ENCODE measurements at places on chromosomes 11 and 22.
A peak's percentile ranks its signal among the peaks of the same experiment; 100 is the strongest.

- DNase-seq, result no peak
These were observed 20.6 kb downstream of the GRAMD1B start for GRCh38 chr11:123450623-123451022.

- DNase-seq, result no peak
These were observed 1005.8 kb upstream of the CCDC90B start for GRCh38 chr11:84292006-84292405.

- no peak for DNase-seq
These were observed 100.3 kb upstream of the SLC22A12 start for GRCh38 chr11:64490562-64491216.

- DNase-seq, result no peak
These were observed 8.4 kb upstream of the ALG8 start for GRCh38 chr11:78147807-78148206.

- DNase-seq, result no peak
These were observed 11.0 kb downstream of the TANGO2 start for GRCh38 chr22:20031732-20032406.

- DNase-seq, result no peak
These were observed 385.1 kb downstream of the DCDC1 start for GRCh38 chr11:30984442-30984816.

DNA sequence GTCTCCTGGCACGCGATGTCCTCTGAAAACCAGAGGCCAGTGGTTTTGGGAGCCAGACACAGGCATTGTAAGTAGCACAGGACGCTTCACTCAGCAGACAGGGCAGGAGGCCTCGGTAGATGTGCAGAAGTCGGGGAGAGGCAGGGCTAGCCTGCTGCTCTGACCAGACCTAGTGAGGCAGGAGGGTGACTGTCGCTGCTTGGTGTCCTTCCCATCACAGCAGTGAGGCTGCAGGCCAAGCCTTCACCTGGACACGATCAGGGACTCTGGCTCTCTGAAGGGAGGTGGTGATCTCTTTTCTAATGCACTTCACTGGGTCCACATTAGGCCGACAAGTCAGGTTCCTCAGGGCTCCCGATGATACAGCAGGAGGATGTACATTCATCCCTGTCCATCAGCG is 583.7 kb downstream of the NTM start:
- no peak for DNase-seq

DNA sequence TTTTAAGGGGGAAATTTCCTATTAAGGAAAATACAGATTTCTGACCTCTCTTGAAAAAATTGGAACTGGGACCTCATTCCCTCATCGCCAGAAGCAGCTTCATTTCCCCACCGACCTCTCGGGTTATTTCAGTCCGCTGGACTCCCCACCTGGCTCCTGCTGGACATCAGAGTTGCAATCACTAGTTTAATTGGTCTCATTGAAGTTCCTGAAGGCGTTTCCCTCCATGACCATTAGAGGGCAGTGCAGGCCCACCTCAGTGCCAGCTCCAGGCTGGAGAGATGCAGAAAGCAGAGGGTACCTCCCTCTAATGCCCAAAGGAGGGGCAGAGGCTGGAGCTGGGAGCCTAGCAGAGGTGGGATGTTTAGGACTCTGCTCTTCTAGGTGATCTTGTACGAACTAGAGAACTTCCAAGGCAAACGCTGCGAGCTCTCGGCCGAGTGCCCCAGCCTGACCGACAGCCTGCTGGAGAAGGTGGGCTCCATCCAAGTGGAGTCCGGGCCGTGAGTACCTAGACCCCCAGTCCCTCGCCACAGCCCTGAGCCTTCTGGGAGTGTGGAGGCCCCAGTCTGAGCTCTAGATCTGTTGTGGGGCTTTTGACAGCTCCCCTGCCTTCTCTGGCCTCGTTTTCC is 2.7 kb downstream of the CRYBB3 start:
- DNase-seq, result no peak

DNA sequence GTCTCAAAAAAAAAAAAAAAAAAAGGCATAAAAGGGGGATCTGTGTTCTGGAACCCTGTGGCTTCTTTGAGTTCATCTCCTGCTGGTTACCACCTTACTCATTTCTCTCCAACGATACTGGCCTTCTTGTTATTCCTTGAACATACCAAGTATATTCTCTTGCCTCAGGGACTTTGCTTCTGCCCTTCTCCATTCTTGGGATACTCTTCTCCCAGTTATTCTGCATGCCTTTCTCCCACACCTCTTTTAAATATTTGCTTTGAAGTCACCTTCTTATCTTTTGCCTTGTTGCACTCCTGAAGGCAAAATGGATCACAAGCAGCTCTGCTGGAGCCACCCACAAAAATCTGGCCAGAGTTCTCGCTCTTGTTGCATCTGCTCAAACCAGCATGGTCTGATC is 76.0 kb upstream of the RRM1 start:
- DNase-seq, result no peak

- no peak for DNase-seq
These were observed 88.1 kb downstream of the MN1 start for GRCh38 chr22:27713461-27713860.

DNA sequence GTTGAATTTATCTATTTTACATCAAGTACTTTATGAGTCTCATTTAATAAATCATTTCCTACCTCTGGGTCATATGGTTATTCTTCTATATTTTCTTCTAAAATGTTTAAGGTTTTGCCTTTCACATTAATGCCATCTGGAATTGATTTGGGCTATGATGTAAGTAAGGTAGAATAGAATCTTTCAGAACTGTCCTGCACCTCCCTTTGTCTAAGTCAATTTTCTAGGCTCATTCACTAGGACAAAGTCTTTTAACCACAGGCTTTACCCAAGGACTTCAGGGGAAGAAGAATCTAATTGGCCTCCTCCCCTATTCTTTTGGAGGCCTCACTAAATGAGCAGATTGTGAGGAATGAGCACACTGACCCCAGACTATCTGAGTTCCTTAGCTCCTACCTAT is 146.0 kb downstream of the BBOX1 start:
- DNase-seq, result no peak

GRCh38 chr22:39374191-39374590 is 24.4 kb downstream of the SYNGR1 start:
- no peak for DNase-seq

DNA sequence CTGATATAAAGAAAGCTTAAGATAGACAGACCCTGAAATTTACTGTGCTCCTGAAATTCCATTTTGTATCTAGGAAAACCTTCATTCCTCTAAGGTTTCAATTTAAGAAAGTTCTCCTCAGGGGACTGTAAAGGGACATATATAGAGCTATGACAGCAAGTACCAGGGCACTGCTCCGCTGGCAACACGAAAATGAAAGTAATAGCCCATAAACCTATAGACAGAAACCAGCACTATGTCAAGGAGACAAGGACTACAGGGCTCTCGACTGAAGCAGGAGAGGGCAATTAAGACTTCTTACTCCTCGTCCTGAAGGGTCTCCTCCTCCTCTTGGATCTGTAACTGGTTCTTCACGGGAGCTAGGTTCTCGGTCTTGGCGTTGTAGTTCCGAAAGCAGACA is 6.9 kb downstream of the FEZ1 start:
- DNase-seq, result no peak

- peak; percentile 20 for DNase-seq
These were observed 770 bp upstream of the TSG101 start for GRCh38 chr11:18527512-18527911.

GRCh38 chr22:32396746-32397145 is 15.3 kb downstream of the RTCB start:
- DNase-seq, result no peak

- DNase-seq, result peak; percentile 41
These were observed 22.8 kb downstream of the OSBP2 start for GRCh38 chr22:30717331-30717921.

- DNase-seq, result no peak
These were observed 49.6 kb upstream of the EED start for GRCh38 chr11:86194998-86195397.

GRCh38 chr11:78764946-78765345 is 190.3 kb upstream of the NARS2 start:
- DNase-seq, result no peak

GRCh38 chr11:129702410-129703398 is 112.9 kb upstream of the TMEM45B start:
- DNase-seq, result no peak

GRCh38 chr11:88259431-88259830 is 78.1 kb downstream of the CTSC start:
- DNase-seq, result no peak

GRCh38 chr11:88420165-88420791 is 82.7 kb upstream of the CTSC start:
- peak; percentile 78 for DNase-seq

DNA sequence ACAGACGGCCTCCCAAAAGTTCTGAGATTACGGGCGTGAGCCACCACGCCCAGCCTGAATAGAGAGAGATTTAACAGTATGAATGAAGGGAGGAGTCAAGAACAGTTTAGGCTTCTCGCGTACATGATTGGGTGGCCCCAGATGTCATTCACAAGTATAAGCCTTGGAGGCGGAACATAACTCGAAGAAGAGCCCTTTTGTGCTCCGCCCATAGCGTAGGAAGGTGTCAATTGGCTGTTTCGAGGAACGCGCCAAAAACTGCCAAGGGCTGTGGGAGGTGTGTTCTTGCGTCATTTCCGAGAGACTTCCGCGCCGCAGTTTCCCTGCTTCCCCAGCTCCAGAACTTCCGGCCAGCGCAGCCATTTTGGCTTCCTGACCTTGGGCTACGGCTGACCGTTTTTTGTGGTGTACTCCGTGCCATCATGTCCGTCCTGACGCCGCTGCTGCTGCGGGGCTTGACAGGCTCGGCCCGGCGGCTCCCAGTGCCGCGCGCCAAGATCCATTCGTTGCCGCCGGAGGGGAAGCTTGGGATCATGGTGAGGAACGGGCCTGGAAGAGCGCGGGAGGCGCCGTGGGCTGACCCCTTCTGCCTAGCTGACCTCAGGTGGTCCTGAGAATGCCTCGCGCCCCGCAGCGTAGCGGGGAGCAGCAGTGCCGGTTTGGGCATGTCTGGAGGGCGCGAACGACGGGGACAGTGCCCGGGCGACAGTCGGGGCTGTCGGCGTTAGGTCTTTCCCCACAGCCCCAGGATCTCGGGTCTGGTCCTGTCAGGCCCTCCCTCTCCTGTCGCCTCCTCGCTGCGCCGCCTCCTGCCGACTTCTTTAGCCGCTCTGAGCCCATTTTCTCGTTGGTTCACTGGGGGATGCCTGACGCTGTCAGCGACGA is at the start of gene COX8A:
TSS of gene COX8A (plus strand) at position 362 of the 885 bp plus-strand sequence. CDS start at position 423, 61 bp downstream.
- peak; percentile 100 for DNase-seq

- no peak for DNase-seq
These were observed 266.0 kb upstream of the MTNR1B start for GRCh38 chr11:92703449-92703830.

DNA sequence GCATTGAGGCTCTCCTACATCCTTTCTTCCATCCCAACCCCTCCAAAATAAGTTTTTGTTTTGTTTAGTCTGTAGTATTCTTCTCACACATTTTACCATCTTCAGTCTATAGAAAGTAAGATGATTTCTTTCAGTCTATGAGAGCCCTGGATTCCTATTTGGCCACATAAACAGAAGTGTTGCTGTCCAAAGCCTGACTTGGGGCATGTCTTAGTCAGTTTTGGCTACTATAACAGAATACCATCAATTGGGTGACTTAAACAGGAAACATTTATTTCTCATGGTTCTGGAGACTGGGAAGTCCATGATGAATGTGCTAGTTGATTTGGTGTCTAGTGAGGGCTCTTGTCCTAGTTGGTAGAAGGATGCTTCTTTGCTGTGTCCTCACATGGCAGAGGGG is 146.8 kb upstream of the DDI1 start:
- no peak for DNase-seq

DNA sequence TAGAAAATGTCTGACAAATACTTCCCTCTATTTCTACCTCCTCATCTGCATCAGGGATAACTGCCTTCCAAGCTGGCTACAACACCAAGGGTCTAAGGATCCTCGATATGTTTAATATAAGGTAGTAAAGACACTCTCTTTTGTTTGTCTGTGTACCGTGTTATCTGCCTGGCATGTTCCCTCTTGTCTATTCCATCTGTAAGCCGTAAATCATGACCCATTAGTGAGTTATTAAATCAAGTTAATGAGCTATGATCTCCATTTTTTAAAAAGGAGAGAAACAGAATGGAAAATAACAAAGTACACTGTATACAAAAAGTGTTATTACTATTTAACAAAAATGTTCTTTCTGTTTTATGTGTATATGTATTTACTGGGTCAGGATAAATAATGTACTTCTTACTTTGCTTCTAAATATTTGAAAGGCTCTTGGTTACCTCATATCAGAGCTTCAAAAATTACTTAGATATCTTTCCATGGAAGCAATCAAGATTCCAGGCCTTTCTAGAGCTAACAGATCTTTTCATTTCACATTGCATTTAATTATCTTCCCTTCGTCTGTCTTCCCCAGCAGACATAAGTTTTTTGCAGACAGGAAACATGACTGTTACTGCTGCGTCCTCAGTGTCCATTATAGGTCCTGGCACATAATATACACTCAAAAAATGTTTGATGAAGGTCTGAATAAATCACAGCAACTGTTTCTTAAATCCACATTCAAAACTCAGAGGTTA is 342.6 kb upstream of the CCDC90B start:
- DNase-seq, result no peak

- DNase-seq, result no peak
These were observed 6.5 kb upstream of the SPON1 start for GRCh38 chr11:13955971-13956421.

- DNase-seq, result no peak
These were observed 3.1 kb upstream of the CERK start for GRCh38 chr22:46740910-46741780.
